Stimulated activated CD4-positive, alpha-beta T cell treated with anti-CD3 and anti-CD28 coated beads, Interleukin-15, amount 100 ng/mL, for 1 hour (primary cell): ENCODE measurements at places on chromosomes 1 and 21.

- DNase-seq, result no peak
Measured at GRCh38 chr1:85460555-85461088, 4.3 kb downstream of the DDAH1 start.

DNA sequence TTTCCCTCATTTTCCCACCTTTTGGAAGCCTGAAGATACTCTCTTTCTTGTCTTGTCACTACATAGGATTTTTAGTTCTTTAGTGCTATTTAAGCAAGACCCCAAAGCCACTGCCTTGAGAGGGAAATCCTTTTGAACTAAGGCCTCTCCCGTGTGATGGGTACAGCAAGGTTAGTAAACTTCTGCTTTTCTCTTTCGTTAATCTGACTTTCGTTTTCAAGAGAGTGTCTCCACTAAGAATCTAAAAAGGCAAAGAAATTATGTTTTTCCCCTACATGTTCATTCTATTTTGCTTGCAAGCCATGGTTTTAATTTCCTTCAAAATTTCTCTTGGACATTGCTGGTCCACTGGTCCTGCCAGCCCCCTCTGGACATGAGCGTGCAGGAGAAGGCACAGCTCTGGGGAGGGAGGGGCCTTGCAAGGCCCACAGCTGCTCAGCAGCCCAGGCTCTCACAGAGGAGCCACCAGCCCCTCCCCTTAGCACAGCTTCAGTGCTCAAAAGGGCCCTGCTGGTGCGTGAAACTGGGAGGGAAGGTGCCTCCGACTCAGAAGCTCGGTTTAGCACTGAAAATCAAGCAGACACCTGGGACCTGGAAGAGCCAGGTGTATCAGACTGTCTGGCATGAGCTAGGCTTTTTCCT is 210.9 kb upstream of the GALNT2 start:
- DNase-seq, result no peak

DNA sequence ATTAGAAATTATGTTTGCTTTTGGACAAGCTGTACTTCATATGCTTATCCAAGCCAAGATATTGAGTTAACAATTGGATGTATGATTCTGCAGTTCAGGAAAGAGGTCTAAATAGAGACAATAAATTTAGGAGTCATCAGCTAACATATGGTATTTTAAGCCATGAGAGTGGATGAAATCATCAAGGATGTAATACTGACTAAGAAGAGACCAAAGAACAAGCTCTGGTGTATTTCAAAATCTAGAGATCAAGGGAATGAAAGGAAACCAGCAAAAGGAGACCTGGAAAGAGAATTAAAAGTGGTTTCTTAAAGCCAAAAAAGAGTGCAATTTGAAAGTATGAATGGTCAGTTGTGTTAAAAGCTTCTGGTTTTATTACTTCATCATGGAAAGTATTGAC is 183.6 kb upstream of the BEND5 start:
- no peak for DNase-seq

DNA sequence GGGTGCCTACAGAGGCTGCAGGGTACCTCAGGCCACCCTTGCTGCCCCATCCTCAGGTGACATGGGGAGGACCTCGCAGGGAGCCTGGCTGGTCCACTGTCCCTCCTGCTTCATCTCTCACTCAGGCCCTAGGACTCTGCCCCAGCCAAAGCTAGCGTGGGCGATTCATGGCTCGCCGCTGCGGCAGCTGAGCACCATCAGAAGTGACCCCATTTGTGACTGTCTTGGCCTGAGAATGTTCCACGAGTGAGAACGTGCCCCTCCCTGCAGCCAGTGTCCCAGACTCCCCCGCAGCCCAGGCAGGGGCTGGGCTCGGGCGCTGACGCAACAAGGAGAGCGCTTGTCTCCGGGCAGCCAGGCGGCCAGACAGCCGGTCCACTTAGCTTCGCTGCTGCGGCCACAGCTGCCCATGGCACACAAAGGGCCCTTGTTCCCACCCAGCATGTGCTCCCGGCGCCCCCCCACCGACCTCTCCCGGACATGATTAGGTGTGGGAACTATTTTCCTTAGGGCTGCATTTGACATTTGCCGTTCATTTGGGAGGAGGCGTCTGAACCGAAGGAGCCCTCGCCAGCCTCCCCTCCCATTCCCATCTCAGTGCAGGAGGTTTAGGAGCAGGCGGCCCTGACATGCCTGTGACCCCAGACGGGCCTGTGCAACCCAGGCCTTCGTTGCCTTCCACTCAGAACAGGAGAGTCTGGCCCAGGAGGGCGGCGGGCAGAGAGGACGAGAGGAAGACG is 19.3 kb upstream of the POFUT2 start:
- DNase-seq, result no peak

DNA sequence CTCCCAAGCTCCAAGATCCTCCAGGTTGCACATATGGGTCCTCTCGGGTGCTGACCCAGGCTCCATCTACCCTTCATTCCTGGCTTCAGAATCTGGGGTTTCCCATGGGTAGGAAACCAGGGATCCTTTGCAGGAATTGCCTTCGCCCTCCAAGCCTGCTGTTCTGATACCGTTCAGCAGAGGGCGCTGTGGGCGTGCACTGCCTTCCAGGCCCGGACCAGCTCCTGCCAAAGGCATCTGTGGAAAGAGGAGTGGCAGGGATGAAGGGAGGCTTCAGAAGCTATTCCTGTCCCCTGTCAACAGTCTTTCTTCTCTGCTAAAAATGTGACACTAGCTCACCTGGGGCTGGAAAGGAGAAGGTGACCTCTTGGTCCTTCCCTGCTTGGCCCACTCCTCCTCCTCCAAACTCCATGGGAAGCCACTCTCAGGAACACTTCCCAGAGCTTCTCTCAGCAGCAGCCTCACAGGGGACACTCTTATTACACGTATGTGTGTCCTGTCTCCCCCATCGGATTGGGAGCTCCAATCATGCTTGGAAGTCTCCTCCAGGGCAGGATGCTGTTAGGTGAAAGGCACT is 71.2 kb downstream of the VWA5B1 start:
- no peak for DNase-seq

DNA sequence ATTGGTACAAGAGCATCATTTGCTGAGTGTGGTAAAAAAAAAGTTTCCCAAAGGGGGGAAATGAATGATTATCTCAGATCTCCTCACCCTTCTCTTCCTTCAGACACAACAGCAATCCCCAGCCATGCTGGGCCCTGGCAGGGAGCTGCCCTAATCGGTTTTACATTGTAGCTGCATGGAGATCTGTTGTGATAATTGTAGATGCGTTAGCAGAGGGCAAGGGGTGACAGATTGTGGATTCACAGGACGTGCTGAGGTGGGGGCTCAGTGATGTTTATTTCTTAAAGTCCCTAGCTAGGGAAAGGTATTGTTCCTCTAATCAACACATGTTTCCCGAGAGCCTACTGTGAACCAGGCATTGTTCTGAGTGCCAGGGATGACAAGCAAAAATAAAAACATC is 304.1 kb downstream of the PBX1 start:
- no peak for DNase-seq

DNA sequence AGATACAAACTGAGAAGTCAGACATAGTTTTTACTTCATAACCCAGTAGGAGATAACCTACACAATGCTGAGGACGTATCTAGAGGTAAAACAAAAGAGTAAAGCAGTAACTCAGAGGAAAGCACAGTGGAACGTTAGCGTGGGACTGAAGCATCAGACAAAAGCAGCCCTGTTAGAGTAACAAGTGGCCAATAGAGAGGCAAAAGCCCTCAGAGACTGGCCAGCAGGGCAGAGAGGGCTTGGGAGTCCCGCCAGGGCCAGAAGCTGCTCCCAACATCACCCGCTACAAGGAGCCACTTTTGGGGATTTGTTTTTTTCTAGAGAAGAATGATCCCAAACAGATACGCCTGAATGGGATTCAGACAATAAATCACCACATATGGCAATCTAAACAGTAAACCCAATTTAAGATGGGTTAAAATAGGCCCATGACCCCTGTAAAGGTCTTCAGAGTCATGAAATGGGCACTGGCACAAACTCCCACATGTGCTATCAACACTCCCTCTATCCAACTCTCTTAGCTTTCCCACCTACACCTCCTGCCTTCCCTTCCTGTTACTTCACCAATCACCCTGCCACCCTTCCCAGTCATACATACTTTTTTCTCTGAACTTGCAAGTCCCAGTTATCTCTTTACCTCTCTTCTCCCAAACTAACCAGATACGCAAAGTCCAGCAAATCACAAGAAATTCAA is 17.2 kb downstream of the TADA1 start:
- no peak for DNase-seq

DNA sequence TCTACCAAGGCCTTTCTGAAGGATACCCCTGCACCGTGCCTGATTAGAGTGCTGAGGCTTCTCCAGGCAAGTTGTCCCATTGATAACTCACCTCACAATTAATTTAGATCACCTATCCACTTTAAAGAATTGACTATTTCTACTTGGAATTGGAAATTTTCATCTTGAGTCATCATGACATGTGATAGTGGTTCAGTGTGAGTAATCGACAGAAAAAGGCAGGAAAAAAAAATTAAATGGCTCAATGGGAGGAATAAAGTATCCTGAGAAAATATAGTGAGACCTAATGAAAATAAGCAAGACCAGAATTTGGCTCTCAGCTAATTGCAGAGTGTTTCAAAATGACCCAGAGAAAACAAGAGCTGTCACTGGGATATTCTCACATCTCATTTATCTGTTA is 222.4 kb upstream of the C8B start:
- no peak for DNase-seq

DNA sequence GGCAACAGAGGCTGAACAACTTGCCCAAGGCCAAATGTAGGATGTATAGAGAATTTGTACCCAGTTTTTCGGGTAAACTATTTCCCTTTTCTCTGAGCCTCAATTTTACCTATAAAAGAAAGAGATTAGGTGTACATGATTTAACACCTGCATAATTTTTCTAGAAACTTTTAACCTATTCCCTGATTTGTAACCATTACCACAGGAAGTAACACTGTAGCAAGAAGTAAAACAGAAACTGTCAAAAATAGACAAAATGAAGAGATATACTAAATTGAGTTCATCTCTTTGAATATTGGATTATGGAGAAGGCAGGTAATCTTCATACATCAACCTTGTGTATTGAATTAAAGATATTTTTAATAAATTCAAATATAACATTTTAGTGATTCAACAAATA is 136.2 kb downstream of the ZC3H11B start:
- no peak for DNase-seq

DNA sequence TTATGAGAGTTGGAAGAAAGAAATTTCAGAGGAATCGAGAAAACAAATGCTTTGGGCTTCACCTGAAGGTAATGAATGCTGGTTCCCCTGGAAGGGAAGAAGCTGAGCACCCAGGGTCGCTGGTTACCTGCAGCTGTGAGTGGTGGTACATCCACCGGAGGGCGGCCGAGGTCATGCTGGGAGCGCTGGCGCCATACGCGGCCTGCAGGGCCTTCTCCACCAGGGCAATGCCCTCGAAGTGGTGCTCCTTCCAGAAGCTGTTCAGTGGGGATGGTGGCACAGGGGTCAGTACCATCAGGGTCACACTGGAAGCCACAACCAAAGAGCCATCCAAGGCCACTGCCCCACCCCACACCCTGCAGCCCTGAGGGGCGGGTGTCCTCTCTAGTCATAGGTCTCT is 16.8 kb downstream of the MRTO4 start:
- no peak for DNase-seq

DNA sequence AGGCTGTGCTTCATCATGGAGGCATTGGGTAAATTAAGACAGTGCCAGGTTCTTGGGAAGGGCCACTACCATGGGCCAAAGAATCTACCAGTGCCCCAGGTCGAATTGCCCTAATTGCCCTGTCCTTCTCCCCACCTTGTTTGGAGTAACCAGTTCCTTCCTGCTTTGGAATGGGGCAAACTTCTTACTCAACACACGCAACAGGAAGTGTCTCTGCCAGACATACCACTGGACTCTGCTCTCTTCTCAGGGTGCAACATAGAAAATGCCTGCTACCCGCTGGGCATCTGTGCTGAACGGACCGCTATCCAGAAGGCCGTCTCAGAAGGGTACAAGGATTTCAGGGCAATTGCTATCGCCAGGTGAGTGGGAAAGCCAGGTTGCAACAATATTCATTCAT is 15.8 kb downstream of the CDA start:
- no peak for DNase-seq

DNA sequence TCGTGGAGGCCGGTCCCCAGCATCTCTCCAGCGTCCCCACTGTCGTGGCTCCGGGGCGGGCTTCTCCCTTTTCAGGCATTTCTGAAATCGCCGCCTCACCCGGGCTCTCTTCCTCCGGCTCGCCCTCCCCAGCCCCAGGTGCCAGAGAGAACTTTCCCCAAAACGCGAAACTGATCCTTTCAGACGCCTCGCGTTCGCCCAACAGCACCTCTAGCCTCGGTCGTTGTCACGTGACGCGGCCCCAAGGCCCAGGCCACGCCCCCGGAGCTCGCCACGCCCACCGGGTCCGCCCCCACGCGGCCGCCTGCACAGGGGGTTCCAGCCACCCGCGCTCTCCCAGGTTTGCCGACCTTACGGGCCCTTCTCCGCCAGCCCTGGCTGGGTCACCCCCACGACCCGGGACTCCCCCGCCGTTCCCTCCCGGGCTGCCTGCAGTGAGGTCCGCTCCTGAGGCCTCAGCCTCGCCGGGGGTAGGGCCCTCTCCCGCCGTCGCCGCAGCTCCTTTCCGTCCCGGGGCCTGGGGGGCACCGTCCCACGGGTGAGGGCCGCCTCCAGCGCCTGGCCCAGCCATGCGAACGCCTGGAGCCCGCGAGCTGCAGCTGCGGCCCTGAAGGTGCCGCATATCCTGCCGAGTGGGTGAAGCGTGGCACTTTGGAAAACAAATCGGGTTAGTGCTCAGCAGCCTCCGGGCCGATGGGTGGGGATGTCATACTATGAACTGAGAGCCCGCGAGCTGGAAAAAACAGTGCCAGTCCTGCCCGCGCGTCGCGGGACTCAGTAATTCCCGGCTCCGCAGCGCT is 21.0 kb downstream of the H3-3A start:
- DNase-seq, result peak; percentile 86

DNA sequence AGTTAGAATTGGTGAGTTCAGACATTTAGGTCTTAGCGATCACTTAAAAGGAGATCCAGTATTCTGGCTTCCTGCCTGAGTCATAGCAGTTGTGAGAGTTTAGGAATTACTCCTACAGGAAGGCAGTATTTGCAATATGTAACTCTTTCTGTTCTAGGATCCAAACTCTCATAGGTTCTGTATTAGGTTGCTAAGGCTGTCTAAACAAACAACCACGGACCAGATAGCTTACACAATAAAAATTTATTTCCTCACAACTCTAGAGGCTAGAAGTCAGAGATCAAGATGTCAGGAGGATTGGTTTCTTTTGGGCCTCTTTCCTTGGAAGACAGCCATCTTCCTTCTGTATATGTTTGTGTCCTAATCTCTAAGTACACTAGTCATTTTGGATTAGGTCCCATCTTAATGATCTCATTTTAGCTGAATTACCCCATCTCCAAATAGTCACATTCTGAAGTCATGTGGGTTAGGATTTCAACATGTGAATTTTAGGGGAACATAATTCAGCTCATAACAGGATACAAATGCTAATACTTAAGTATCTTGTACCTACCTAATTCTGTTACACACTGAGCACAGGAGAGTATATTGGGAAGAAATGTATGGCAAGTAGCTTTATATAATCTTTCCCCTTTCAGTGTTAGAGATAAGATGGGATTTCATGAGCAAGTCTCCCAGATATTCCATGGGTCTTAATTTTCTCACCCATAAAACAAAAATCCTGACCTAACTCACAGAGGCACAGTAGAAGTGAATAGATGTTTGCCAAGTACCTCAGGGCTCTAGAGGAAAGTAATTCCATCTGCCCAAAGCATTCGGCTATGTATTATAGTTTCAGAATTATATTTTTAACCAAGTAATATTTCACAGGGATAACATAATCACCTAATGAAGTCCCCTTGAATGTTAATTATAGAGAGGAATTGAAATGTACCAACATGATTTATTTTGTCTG is 144.4 kb downstream of the PTBP2 start:
- no peak for DNase-seq

GRCh38 chr1:32274646-32275340 is 17.1 kb upstream of the HDAC1 start:
- DNase-seq, result no peak

GRCh38 chr1:27614043-27614624 is 10.2 kb upstream of the AHDC1 start:
- DNase-seq, result no peak
